Activated CD4-positive, alpha-beta T cell treated with anti-CD3 and anti-CD28 coated beads, Interleukin-10, Interleukin-2, amounts not matched to agents 100 ng/mL and 50 ng/mL, durations not matched to agents 16 hours and 8 hours (primary cell): ENCODE measurements at places on chromosomes 3 and 15.
A peak's percentile ranks its signal among the peaks of the same experiment; 100 is the strongest.

GRCh38 chr3:69882560-69882959 lies 117.0 kb upstream of the SAMMSON start:
- no peak for DNase-seq

DNA sequence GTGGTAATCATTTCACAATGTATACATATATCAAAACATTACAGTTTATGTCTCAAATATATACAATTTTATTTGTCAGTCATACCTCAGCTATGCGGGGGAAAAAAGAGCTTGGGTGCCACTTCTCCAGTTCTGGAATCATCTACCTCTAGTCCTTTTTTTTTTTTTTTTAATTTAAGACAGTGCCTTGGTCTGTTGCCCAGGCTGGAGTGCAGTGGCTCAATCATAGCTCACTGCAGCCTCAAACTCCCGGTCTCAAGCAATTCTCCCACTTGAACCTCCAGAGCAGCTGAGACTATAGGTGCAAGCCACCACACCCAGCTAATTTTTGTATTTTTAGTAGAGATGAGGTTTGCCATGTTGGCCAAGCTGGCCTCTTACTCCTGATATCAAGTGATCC lies 67.4 kb downstream of the TMEM266 start:
- DNase-seq = no peak

- DNase-seq = no peak
These were observed 36.5 kb downstream of the NSUN3 start for GRCh38 chr3:94099311-94099710.

DNA sequence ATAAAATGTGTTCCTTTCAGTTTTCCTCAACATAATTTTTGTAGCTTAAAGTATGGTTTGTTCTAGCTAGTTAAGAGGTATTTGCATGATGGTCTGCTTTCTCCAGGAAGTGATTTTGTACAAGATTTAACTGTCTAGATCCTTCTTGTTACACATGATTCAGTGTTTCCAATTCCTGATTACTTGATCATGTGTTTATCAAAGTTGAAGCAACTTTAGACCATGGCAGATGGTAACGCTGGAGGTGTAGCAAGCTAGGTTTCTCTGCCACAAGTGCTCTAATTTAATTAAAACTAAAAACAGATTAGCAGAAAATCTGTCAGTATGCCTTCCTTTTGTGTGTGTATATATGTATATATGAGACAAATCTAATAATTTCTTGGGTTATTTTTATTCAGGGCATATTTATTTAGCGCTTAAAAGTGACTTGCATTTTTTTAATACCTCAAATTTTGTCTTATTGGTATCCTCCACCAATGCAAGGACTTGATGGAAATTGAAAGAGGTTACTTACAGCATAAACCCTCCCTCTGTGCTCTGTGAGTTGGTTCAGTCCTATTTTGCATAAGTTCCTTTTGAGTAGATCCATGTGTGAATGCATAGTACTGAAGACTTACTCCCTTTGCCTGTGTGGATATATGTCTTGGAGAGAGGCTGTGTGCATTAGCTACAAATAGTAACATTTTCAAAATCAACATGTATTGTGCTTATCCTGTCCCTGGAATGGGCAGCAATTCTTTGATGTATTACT lies 157.3 kb upstream of the CGNL1 start:
- DNase-seq = peak; percentile 3

- DNase-seq = no peak
These were observed at the start of gene ALDH1L1 for GRCh38 chr3:126180477-126181397. Gene ALDH1L1 (minus strand): TSS chr3:126180586. CDS start chr3:126160979, 19,607 bp downstream.

GRCh38 chr3:194130807-194131589 lies 5.0 kb upstream of the HES1 start:
- no peak for DNase-seq

- DNase-seq = no peak
These were observed 30.8 kb downstream of the HDC start for GRCh38 chr15:50234764-50235163.

DNA sequence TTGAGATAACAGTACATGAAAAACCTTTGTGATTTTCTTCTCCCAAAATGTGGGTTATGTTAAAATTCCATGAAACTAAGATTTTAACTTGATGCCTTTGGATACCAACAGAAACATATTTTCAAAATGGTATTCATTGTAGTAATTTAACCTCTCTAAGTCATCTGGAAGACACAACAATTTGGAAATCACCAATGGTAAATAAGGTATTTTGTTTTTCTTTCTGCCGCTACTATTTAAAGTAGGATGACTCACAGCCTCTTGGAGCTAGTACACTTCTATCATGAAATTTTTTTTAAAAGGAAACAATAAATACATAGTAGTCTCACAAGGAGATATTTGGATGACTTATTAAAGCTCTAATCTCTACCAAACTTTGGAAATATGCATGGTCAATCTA lies 291.6 kb upstream of the VEPH1 start:
- no peak for DNase-seq

GRCh38 chr3:12898290-12898964 lies 57.1 kb upstream of the RPL32 start:
- no peak for DNase-seq

GRCh38 chr3:106338582-106339214 lies 469.9 kb upstream of the CBLB start:
- DNase-seq = peak; percentile 70

- DNase-seq = no peak
These were observed 812 bp upstream of the SLC12A8 start for GRCh38 chr3:125213364-125213755.

- no peak for DNase-seq
These were observed 124.2 kb downstream of the ASB7 start for GRCh38 chr15:100726421-100727190.

DNA sequence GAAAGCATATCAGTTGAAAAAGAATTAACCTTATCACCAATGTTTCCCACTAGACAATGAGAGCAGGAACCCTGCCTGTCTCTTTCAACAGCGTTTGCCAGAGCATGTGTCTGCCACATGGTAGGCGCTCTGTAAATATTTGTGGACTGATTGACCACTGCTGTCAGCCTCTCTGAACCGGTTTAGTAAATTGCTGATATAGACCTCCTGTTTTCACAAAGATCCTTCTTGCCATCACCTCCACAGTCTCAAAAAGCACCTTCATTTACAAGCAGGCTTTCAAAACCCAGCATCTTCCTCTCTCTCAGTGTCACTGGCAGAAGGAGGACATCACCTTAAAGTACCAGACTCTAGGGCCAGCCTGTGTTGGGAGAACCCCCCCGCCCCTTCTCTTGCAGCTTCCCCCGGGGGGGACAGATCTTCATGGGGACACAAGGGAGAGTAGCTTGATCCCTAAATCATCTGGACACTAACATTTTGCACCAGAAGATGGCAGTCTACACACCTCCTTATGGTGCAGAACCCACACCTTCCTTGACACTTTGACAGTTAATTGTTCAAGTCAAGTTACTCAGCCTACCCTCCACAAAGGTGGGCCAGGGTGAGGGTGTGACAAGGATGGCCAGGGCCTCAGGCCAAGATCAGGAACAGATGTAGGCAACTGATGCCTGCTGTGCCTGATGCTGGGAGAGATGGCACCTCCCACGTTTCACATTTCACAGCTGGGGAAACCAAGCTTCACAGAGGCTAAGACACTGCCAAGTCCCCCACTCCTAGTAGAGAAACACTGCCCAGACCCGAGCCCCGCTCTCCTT lies 37.8 kb upstream of the USP3 start:
- DNase-seq = peak; percentile 80

DNA sequence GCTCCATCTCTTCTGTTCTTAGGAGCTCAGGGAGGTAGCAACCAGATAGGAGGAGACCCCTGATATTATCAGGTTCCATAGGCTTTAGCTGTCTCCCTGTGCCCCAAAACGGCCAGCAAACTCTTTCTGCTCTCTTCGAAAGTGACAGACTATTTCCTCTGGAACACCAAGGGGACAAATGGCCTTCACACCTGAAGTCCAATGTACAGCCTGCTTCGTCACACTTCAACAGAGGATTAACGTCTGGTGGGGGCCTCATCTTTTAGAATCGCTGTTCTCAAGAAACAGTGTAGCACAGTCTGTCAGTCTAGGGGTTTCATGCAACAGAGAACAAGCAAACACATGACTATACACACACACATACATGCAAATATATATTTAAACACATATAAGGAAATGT lies 152.4 kb upstream of the SETMAR start:
- DNase-seq = no peak

GRCh38 chr3:103440539-103441203 lies 1005.9 kb downstream of the ZPLD1 start:
- DNase-seq = no peak

- DNase-seq = no peak
These were observed 68.1 kb downstream of the EPHB3 start for GRCh38 chr3:184629555-184630160.

GRCh38 chr3:114221165-114221880 lies 16.1 kb downstream of the ZNF80 start:
- peak; percentile 95 for DNase-seq

DNA sequence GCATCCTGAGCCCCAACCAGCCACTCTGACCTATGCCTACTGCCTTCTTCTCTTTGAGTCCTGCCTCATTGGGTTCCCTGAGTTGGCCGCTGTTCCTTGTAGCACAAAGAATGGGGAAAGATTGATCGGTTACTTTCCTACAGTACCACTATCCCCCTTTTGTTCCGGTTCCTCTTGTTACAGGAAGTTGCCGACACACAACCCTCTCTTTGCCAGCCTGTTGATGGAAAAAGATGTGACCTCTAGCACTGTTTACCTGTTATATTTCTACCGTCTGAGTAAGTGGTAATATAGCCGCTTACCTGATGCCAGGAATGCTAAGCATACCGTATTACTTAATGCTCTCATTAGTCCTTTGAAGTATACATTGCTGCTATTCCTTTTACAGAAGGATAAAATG lies 9.7 kb upstream of the AHSG start:
- no peak for DNase-seq

DNA sequence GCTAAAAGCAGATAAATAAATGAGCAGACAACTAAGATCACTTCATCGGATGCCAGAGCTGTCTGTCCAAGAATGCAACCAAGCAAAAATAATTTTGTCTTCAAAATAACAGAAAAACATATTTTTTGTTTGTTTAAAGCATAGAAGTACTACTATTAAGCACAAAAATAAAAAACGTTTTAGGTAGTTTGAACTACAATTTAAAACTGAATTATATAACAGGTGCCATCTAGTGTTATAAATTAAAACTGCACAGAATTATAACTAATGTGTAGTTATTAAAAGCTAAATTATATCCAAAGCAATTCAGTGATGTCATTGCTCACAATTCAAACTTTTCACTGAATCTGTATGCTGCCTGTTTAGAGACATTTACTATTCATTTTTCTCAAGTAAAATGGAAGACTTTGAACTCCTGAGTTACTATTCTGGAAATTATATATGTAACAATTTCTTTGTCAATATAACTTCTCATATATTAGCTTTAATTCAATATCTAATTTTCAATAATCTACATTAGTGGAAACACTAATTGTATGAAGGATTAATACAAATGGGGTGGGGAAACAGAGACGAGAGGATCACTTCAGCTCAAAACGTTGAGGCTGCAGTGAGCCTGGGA lies 29.5 kb downstream of the LINS1 start:
- no peak for DNase-seq

DNA sequence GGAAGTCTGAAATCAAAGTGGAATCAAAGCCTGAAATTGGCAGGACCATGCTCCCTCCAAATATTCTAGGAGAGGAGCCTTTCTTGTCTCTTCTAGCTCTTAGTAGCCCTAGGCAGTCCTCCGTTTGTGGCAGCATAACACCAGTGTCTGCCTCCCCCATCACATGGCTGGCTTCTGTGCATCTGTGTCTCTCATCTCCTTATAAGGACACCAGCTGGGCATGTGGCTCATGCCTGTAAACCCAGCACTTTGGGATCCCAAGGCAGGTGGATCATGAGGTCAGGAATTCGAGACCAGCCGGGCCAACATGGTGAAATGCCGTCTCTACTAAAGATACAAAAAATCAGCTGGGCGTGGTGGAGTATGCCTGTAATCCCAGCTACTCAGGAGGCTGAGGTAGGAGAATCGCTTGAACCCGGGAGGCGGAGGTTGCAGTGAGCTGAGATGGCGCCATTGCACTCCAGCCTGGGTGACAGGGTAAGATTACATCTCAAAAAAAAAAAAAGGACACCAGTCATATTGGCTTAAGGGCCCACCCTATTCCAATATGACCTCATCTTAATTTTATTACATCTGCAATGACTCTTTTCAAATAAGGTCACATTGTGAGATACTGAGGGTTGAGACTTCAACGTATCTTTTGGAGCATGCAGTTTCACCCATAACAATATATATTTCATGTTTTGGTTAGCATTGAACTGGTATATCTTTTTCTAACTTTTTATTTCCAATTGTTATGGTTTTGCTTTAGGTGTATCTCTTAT lies 148.0 kb upstream of the TPM1 start:
- DNase-seq = no peak

DNA sequence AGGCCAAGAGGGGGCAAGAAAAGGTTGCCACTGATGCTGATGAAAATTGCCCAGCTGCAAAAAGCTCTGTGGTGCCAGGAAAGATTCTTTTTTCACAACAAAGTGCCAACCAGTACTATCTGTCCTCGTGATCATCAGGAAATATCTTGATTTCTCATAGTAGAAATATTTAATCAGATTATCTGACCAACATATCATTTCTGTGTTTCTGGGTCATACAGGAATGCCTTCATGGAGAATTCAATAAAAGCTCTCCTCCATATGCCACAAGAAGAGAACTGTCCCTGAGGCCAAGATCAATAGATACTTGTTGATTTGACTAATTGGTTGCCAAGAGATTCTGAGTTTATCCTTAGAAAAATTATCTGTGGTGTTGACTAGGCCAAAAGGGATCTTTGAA lies 63.5 kb downstream of the FSIP1 start:
- DNase-seq = no peak

DNA sequence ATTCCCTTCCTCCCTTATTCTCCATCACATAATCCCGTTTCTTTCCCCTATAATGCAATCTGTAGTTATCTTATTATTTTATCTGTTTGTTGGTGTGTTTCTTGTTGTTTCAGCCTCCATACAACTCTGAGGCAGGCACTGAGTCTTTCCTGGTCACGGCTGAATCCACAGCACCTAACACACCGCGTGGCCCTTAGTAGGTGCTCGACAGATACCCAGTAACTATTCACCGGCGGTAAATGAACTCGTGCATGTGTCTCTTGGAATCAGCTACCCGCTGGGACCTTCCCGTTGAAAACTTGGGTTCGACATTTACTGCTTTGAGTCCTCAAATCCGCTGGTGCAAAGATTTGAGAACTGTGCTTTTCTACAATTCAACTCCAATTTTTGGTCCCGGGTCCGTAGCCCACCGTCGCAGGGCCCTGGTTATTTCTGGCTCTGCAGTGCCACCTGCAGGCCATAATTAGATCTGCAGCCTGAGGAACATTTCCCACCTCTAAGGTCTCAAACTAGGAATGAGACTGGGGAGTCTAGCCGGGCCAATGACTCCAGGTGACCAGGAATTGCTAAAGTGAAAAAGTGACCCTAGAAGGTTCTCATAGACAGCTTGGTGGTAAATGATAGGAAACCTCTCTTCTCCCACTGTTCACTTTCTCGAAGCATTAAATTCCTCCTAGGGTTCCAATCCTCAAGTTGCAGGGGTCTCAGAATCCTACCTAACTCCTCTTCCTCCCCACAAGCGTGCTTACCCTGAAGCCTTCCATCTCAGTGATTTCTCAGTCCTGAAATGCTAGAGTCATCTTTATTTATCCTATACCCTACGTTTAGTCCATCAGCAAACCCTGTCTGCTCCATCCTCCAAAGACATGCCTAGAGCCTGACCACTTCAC lies 40.0 kb upstream of the TRH start:
- peak; percentile 32 for DNase-seq

GRCh38 chr15:51658664-51659063 lies 22.6 kb upstream of the SCG3 start:
- no peak for DNase-seq

- DNase-seq = no peak
These were observed 48.3 kb upstream of the ATP2B2 start for GRCh38 chr3:10553591-10554235.
